ENCODE measurements at places on chromosomes 12 and 14.

DNA sequence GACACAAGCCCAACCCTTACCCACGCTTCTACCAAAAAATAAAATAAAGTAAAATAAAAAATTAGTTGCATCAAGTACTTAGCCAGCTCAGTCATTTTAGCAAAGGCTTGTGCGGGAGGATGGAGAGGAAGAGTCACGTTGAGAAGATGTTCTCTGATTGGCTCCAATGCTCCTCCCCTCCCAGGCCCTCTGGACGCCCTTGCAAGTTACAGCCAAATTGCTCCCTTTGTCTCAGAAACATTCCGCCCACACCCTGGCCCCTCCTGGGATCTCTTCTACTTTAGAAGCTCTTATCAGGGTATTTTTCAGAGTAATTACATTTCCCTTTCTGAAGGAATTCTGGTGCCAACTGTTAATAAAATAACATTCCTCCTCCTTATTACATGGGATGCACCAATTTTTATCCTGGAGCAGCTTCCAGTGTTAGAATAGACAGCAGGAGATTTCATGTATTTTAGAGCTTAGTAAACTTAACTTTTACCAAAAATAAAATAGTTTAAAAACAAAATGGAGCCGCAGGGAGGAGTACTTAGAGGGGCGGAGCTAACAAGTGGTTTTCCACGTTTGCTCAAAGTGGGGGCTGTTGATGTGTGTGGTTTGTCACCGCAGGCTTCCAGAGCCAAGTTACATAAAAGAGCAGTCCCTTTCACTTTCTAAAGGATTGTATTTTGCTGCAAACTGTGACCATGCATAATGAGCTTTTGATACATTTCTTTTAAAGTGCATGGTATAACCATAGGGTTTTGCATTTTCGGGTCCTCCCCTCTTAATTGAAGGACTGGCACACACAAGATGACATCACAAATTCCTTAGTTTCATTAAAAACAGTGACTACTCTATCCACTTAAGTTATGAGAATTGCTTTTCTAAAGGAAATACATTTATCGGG, 71.7 kb upstream of the RAP1B start:
- DNase-seq: peak; percentile 2

- no peak for DNase-seq
Measured at GRCh38 chr14:40417777-40418401, 985.7 kb upstream of the FBXO33 start.

DNA sequence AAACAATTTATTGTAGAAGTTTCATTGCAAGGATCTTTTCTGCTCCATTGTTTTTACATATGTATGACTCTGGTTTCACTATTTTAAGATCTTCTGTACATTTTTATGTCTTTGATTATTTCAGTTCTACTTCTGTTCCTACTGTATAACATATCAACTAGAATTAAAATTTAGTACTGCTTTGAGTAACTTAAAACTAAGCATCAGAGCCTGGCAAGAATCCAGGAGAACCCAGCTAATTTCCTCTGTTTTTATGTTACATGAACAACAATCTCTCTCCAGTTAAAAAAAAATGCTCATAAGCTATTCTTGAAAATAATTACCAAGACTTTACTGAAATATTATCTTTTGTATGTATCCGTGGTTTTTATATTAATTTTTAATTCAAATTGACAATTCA, 370.7 kb downstream of the TMTC2 start:
- no peak for DNase-seq

GRCh38 chr12:47931187-47931586, 26.4 kb upstream of the VDR start:
- DNase-seq: no peak

- DNase-seq: no peak
Measured at GRCh38 chr12:104722601-104723534, 235.2 kb downstream of the SLC41A2 start.

GRCh38 chr12:58888131-58888783, 32.0 kb downstream of the LRIG3 start:
- DNase-seq: peak; percentile 36

DNA sequence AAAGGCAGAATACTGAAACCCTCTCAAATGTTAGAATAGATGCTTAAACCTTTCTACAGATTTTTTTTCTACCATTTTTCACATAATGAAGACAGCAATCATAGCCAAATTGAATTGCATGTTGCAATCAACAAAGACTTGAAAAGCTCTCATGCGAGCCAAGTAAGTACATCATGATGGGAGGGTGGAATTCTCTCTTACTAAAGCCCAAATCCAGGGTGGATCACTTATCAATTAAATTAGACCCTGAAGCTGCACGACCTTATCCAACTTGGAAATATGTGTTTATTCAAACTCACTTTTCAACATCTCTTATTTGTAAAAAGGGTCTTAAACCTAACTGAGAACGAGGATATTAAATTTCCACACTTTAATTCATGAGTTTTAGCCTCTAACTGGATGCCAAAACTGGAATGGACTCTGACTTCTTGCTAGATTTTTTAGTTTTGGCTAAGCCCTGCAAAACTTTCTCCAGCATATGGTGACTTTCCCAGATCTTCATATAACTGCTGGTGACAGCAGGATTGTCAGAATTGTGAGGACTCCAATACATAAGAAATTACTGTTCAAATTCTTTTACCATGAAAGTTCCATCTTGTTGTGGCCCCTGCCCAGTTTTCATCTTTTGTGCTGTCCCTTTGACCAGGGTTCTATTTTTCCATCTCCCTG, 53.6 kb downstream of the HECTD4 start:
- no peak for DNase-seq

- no peak for DNase-seq
Measured at GRCh38 chr14:35215110-35215813, 76.9 kb upstream of the PSMA6 start.

- no peak for DNase-seq
Measured at GRCh38 chr14:34993426-34993825, 10.6 kb downstream of the SRP54 start.

DNA sequence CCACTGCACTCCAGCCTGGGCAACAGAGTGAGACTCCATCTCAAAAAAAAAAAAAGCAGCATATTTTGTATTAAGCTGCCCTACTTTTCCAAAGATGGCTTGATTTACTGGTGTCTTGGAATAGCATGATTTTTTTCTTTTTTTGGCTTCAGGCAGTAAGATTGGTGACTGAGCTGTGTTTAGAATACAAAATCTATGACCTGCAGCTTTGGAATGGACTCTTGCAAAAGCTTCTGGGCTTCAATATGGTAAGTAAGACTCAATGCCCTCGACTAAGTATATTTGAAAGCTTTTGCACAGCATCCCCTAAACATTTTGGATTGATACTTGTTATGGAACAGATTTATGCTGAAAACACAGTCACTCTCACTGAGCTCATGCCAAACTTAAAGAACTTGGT, 87.8 kb downstream of the KNTC1 start:
- DNase-seq: no peak

Measured in amygdala (tissue), 56 donors.